Epithelial cell of proximal tubule (primary cell): ENCODE measurements at places on chromosomes 4 and X.

DNA sequence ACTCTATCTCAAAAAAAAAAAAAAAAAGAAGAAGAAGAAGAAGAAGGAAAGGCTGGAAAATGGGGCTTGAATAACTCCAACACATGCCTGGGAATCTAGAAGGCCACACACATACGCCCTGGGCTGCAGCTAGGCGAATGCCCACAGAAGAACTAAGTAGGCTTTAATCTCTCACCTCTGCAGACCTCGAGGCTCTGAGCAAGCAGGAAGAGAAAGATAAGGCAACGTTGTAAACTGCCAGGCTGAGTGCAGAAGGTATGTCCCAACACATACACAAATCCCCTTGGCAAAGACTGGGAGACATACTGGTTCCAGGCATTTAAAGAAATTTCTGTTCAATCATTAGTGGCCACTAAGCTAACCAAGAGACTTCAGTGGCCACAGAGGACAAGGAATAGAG is 18.4 kb downstream of the SLC38A5 start:
- no peak for DNase-seq

- DNase-seq, result no peak
Measured at GRCh38 chr4:152168987-152169616, 366.8 kb downstream of the FBXW7 start.

GRCh38 chr4:6701371-6701770 is 7.7 kb downstream of the S100P start:
- DNase-seq, result no peak

- no peak for DNase-seq
Measured at GRCh38 chr4:132056496-132056895, 1092.6 kb upstream of the PCDH10 start.

- DNase-seq, result no peak
Measured at GRCh38 chrX:11591723-11592346, 73.9 kb downstream of the ARHGAP6 start.

DNA sequence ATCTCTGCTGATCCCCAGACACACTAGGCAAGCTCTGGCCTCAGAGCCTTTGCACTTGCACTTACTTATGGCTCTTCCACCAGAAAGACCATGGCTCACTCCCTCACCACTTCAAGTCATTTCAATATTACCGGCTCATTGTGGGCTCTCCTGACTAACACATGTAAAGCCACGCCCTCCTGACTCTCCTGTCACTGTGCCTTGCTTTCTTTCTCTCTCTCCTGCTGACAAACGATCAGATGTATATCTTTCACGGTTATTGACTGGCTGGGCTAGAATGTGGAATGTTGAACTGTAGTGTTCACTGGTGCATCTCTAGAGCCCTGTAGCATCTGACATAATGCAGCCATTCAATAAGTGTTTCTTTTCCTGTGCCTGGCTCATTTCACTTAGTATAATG is 425.1 kb downstream of the RAB28 start:
- no peak for DNase-seq

- DNase-seq, result no peak
Measured at GRCh38 chr4:167943872-167944505, 148.3 kb upstream of the ANXA10 start.

GRCh38 chr4:145525291-145525740 is 43.7 kb downstream of the SMAD1 start:
- no peak for DNase-seq

- DNase-seq, result no peak
Measured at GRCh38 chr4:161320377-161320776, 843.4 kb downstream of the FSTL5 start.

GRCh38 chrX:47568656-47569295 is 7.8 kb downstream of the ARAF start:
- no peak for DNase-seq

GRCh38 chrX:154730253-154730891 is 20.5 kb downstream of the GAB3 start:
- DNase-seq, result peak; percentile 61

DNA sequence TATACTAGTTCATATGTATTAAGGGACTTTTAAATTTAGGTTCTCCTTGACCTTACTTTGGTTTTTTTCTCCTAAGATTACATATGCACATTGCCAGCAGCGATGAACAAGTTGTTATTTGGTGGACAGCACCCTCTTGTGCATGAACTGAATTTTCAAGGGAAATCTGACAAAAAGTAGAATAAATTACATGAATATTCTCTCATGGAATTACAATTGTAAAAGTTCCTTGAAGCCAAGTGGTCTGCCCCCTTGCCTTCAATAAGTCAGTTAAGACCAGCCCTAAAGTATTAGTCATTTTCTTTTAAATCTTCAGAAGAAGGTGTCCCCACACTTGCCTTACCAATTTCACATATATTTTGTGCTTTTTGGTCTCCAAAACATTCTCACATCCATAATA is 30.7 kb upstream of the SMARCA5 start:
- peak; percentile 22 for DNase-seq
